ENCODE measurements at places on chromosomes 12 and 14.

DNA sequence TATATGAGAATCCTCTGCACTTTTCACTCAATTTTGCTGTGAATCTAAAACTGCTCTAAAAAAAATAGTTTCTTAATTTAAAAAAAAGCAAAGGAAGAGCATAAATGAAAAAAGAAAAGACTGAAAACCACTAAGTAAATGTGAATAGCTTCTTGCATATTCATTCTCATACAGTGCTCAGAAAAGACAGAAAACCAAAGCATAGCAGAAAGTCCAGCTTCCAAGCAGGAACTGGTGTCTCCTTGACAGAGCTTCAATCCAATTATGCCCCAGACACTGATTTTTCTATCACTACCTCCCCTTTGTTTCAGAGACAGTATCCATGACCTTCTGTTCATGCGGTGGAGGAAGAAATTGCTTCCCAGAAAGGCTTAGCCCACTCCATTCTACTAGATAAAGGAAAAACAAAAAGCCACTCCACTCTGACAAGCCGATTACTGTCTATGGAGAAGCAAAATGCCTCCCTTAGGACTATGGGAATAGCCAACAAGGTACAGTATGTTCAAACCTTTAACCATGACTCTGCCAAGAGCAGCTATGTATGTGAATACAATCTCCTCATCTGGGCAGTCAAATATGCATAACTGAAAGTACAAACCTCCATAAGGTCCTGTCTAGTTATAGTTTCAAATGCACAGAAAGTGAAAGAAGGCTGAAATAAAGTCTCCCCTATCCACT lies 40.6 kb downstream of the ATF7 start:
- no peak for DNase-seq

DNA sequence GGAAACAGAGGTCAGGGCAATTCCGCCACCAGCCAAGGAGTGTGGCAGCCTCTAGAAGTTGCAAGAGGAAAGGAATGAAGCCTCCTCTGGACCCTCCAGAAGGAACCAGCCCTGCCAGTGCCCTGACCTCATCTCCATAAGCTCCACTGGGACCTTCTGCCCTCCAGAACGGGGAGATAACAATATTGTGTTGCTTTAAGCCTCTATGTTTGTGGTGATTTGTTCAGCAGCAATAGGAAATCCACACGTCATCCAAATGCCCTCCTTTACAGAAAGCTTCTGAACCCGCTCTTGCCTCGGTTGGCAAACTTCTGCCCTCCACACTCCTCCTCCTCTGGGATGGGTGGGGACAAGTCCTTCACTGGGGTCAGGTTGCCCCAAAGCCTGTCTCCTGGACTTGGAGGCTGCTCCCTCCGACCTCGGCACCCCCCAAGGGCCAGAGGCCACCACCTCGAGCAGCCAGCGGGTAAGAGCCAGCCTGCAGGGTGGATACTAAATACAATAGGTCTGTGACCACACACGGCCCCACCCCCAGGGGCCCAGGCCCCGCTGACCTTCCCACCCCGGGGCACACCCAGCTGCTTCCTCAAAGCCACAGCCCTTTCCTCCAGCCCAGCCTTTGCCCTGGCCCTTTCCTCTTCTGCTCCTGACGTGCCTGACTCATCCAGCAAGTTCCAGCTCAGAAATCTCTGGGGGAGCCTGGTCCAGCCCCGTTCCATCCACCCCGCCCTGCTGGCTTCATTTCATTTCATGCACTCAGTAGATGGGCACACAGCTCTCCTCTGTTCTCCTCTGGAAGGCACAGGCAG lies 58.7 kb upstream of the NCOR2 start:
- DNase-seq = no peak

- DNase-seq = no peak
These were observed 77.9 kb upstream of the FZD10 start for GRCh38 chr12:130084359-130084758.

DNA sequence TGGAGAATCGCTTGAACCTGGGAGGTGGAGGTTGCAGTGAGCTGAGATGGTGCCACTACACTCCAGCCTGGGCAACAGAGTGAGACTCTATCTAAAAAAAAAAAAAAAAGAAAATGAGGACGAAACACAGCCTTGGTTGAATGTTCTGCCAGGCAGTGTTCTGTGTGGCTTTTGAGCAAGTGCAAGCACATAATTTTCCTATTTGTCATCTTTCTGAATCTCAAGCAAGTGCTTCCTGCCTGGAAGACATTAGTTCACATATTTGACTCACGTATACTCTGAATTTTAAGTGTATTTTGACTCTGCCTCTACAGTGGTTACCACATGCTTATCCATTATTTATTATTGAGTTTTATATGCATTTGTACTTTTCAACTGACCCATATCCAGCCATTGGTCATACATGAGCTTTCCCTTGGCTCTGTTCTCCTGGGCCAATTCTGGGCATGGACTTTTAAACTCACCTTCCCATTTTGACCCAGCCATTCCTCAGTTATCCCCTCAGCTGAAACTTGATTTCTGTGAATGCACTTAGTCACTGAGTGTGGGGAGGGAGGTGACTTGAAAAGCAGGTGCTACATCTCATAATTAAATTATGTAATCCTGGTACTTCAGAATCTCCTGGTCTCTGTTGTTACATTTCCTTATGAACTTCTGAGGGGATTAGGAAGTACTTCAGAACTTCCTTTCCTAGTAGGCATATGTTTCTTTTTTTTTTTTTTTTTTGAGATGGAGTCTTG lies 8.1 kb downstream of the OR10G2 start:
- DNase-seq = no peak
